Activated T-helper 1 cell treated with anti-CD3 and anti-CD28 coated beads, Interleukin-2, amount 50 U/mL, for 16 hours (primary cell): ENCODE measurements at places on chromosomes 2 and 18.

GRCh38 chr2:96116424-96116878 is at the start of gene ADRA2B:
TSS of gene ADRA2B (minus strand) at chr2:96116571. CDS start at chr2:96116149, 422 bp downstream.
- DNase-seq: peak; percentile 61

DNA sequence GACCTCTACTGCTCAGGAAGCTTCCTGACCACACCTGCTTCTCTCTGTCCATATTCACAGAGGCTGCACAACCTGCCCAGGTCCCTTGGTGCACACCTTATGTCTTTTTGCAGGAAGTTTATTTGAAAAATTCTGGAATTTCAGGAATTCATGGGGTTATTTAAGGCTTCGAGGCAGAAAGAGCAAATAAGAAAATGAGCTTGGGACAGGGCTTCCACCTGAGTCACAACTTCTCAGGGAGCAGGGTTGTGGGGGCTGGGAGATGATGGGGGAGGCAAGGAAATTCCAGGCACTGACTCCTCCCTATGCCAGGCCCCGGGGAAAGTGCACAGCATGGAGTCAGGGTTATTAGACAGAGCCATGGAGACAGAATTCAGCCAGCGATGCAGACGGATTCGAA is 57.7 kb downstream of the INHBB start:
- no peak for DNase-seq

- no peak for DNase-seq
Observed at GRCh38 chr2:2464643-2465042, 133.6 kb upstream of the MYT1L start.

GRCh38 chr18:37653618-37654017 is 88.0 kb upstream of the CELF4 start:
- DNase-seq: no peak

- no peak for DNase-seq
Observed at GRCh38 chr18:59275406-59275949, 2.2 kb upstream of the RAX start.
